Psoas muscle (tissue), 8 donors: ENCODE measurements at places on chromosomes 6 and 20. TPM values are rescaled to one million over a fixed set of nuclear protein-coding genes. Genes with fewer than 3 reads are reported as not detected.

GRCh38 chr6:81634155-81634880 is 118.2 kb downstream of the TENT5A start:
- no peak for DNase-seq

- no peak for DNase-seq
Observed at GRCh38 chr6:155694419-155694790, 238.8 kb upstream of the NOX3 start.

GRCh38 chr6:46221222-46221793 is 50.5 kb upstream of the ENPP5 start:
- no peak for DNase-seq

DNA sequence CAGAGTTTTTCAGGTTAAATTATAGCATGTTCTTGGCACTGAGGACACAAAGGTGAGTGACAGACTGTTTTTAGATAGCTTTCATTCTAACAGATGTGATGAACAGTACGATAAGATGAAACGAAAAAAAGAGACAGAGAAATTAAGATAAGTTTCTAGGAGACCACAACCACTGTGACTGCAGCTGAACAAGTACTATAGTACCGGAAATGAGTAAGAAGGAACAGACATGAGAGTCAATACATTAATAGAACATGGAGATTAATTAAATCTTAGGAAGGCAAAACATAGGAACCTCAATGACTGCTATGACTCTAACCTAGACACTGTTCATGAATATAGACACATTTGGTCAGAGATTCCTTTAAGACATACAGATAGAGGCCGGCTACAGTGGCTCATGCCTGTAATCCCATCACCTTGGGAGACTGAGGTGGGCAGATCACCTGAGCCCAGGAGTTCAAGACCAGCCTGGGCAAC is 40.2 kb downstream of the HBS1L start:
- DNase-seq: no peak

DNA sequence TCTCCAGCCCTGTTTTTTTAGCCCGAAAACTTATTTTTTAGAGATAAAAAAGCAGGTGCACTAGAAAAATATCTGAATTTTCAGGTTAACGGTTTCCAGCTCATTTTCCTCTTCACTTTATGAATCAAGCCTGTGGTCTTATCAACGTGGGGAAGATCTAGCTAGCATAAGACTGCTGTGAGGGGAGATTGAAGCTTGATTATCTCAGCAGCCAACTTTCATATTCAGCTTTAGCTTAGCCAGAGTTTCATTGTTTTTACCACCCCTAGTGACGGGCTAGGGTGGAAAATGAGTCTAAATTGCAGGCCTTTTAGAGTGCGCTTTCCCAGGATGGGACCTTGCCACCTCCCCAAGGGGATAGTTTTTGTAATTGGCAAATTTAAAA is 11.9 kb upstream of the RBM38 start:
- DNase-seq: no peak

GRCh38 chr20:59985164-59985563 is 26.9 kb downstream of the CDH26 start:
- no peak for DNase-seq

GRCh38 chr6:69894578-69895347 is 28.4 kb downstream of the COL19A1 start:
- no peak for DNase-seq

- no peak for DNase-seq
Observed at GRCh38 chr20:35506179-35506578, 23.3 kb downstream of the C20orf173 start.

- no peak for DNase-seq
Observed at GRCh38 chr6:21873562-21873961, 280.0 kb downstream of the SOX4 start.

- DNase-seq: no peak
Observed at GRCh38 chr20:52443874-52444273, 252.3 kb upstream of the ZFP64 start.

DNA sequence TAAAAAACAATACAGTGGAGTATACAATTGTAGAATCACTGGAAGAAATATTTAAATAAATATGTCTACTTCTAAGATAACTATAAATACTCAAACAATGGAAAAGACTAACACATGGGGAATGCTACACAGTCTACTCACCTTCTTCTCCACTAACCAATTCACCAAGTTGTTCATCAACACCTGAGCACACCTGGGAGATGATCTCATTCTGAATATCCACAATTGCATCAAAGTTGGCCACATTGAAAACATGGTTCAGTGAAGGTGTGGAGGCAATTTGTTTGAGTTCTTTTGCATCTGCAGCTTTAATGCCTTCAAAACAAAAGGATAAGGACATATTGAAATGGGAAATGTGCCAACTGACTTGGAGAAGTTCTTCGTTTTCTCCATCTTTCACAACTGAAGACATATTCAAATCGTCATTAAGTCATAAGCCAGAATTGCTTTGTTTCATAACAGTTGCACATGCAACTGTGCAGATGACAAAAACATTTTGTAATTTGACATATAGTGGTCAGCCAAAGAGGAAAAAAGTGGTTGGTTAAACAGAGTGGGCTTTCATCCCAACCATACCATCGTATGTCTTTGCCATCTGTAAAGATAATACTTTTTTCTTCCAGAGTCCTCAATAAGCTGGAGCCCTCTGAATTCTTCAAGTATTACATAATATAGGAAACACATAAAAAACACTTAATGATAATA is 17.5 kb downstream of the COL12A1 start:
- no peak for DNase-seq

GRCh38 chr20:62499758-62500236 is 24.0 kb upstream of the GATA5 start:
- no peak for DNase-seq

DNA sequence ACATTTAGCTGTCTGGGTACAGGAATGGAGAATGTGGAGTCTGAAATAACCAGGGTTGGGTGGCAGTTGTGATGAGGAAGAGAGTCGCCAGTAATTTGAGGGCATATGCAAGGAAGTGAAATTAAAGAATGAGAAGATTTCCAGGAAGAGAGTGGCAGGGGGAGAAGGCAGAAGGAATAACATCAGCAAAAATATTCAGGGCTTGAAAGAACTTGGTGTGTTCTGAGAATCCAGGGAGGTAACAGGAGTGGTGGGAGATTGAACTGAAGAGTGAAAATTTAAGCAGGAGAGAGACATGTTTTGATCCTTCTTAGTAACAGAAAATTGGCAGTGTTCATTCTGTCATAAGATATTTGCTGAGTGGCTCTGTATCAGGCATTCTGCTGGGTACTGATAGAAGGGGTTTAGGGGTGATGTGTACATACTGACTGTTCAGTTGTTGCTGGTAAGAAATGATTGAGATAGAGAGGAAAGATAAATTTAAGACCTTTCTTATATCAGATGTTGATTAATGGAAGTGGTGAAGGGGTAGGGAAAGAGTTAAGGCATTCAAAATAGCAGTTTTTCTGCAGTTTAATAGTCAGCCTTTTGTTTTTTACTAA is 54.7 kb downstream of the PHF20 start:
- DNase-seq: no peak

GRCh38 chr20:47670913-47671312 is 114.4 kb downstream of the SULF2 start:
- DNase-seq: no peak

GRCh38 chr6:24228681-24229255 is 102.8 kb downstream of the NRSN1 start:
- DNase-seq: no peak

DNA sequence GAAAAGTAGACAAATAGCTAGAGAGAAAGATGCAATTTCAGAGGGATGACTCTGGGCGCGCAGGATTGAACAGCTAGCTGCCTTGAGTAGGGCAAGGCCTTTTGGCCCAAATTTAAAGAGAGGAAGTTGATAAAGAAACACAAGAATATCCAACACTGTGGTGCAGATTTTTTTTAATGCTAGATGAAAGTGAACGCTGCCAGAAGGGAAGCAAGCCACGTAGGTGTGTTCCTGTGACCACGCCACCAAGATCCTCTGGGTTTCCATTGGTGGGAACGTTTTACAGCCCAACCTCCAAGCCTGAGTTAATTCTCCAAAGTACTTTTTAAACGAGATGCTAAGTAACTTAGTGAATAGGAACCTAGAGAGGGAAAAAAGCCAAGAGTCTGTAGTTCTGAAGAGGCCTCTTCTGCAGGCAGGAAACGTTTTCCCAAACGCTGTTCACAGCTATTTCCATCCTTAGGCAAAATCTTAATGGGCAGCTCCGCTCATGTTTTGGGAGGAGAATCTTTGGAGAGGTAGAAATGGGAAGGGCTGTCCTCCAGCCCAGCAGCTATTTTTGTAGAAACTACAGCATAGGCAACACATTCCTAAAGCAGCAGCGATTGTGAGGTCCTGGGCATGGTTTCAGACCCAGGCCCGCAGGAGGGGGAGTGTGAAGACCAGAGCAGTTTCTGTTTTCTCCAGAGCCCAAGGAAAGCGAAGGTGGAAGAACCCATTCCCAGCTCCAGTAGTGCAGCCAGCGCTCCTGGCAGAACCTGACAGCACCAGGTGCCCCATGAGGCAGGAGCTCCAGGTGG is 8.2 kb downstream of the LY86 start:
- DNase-seq: no peak

- no peak for DNase-seq
Observed at GRCh38 chr6:70282919-70283461, 19.9 kb downstream of the COL9A1 start.

GRCh38 chr6:165728216-165728615 is 65.2 kb upstream of the PDE10A start:
- no peak for DNase-seq

GRCh38 chr20:1535420-1536175 is 21.9 kb downstream of the SIRPD start:
- no peak for DNase-seq

The RBPJL gene
- not detected for total RNA-seq

The CCN6 gene
- not detected for total RNA-seq

The KIAA0408 gene
- total RNA-seq: 31.5 TPM

The COL19A1 gene
- total RNA-seq: 10.3 TPM

The RAB23 gene
- total RNA-seq: 5.9 TPM

The KHDC1 gene
- 0.27 TPM for total RNA-seq

The TAF8 gene
- total RNA-seq: 20.5 TPM

The TAF4 gene
- 17.7 TPM for total RNA-seq

The SLC22A3 gene
- total RNA-seq: 45.4 TPM

The RHAG gene
- not detected for total RNA-seq

The TBX18 gene
- total RNA-seq: 0.24 TPM
